Muscle of arm (tissue), 14 donors: ENCODE measurements at places on chromosomes 2 and 18. TPM values are rescaled to one million over a fixed set of nuclear protein-coding genes. Genes with fewer than 3 reads are reported as not detected.

Gene NEURL3
- polyA plus RNA-seq, result not detected

Gene TEKT4
- not detected for polyA plus RNA-seq

Gene EPHA4
- polyA plus RNA-seq, result 13.3 TPM

Gene PSMD14
- polyA plus RNA-seq, result 49.5 TPM

Gene NDC80
- 15.8 TPM for polyA plus RNA-seq

Gene RAX
- not detected for polyA plus RNA-seq

Gene FN1
- 741 TPM for polyA plus RNA-seq

Gene UBE2E3
- not detected for polyA plus RNA-seq

Gene CDH20
- polyA plus RNA-seq, result 1.7 TPM

Gene CXCR1
- polyA plus RNA-seq, result not detected

GRCh38 chr2:1910592-1911246, 166.4 kb upstream of the PXDN start:
- peak; percentile 37 for DNase-seq

- no peak for DNase-seq
These were observed 84.0 kb downstream of the ZBTB7C start for GRCh38 chr18:48325115-48325665.

GRCh38 chr18:46319783-46320182, 215.6 kb downstream of the HAUS1 start:
- DNase-seq, result no peak

DNA sequence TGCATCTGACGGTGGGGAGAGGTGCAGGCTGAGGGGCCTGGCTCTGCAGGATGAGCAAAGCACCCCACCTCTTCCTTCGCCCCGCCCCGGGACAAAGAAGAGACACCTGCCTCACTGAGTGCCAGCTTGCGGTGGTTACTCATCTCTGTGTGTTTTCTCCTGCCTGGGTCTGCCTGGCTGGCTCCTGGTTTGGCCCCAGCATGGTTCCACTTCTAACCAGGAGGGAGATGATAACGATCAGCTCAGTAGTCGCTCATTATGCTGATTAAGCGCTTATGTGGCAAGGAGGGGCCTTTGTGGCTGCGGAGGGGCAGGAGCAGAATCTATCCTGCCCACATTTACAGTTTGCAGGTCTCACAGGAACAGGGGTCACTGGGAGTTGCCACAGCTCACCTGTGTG, 68.7 kb upstream of the EDAR start:
- DNase-seq, result no peak

- no peak for DNase-seq
These were observed 4.0 kb downstream of the SNED1 start for GRCh38 chr2:241002275-241003046.

DNA sequence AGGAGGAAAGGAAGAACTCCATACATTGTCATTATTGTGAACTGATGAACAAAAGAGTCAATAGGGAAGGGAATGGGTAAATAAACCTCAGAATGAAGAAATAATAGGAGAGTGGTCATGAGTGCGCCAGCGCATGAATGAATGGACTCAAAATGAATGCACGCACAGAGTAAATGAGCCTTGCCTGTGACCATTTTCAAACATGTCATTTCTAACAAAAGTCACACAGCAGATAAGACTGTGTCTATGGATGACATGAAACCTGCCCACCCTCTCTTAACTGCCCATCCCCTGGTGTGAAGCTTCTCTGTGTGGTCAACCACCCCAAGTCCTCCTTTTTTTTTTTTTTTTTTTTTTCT, 121.1 kb upstream of the TEX51 start:
- DNase-seq, result no peak

DNA sequence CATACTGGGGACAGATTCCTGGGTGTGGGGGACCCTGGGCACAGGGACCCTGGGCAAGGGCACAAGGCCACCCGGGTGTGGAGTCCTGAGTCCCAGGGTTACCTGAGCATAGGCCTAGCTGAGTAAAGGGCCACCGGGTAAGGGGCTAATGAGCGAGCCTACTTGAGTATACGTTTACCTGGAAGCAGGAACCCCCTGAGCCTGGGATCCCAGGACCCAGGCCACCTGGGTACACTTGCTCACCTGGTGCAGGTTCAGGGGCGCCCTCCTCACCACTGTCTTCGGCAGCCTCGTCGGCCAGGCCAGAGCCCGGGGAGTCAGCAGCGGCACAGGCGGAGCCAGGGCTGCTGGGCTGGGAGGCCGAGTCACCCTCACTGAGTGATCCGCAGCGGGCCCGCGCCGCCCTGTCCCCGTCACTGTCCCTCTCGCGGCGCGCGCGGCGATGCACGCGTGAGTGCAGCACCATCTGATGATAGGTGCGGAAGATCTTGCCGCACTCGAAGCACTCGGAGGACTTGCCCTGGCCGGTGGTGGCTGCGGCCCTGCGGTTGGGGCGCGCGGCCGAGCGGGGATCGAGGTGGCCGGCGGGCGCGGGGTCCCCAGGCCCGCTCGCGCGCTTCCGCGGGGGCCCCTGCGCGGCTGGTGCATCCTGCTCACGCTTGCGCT, 53.9 kb downstream of the ZNF516 start:
- no peak for DNase-seq

DNA sequence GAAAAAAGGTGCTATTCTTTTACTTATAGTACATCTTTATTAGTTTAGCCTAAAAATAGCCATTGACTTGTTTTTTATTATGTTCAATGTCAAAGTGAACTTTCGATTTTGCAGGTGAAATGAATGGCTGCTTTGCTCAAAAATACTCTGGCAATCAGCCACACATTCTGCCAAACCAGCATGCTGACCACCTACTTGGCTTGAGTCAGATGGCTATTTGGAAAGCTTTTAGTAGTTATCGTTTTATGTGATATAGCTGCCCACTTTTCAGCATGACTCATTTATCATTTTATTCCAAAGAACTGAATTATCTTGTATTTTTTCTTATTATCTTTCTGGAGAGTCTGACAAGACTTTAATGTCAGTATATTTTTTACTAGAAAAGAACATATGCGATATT, 1615.8 kb upstream of the TMEFF2 start:
- DNase-seq, result no peak

DNA sequence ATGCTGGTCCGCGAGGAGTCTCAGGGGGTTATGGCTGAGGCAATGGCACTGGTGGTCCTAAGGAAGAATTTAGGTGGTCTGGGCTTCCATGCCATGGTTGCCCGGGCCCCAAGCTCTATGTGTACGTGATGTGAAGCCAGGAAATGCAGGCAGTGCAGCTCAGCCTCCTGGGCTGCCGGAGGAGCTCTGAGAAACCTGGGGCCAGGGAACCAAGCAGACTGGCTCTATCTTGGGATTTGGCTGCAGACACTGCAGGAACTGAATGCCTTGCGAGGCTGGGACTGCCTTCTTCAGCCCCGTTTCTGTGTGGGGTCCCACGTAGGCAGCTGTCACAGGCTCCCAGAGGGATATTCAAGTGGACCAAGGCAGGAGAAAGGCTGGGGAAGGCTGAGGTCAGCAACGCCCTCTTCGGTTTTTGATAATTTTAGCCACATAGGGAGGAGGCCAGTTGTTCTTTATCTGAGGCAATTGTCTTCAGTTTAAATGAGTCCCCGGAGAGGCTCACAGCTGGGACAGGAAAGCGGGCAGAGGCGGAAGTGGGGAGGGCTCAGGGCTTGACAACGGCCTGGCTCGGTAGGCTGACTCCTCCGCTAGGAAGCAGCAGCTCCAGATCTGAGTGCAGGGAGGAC, 77.7 kb downstream of the RHOB start:
- DNase-seq, result no peak

GRCh38 chr2:64753399-64753798, 99.7 kb upstream of the SERTAD2 start:
- no peak for DNase-seq

- no peak for DNase-seq
These were observed 128.5 kb downstream of the EPHA4 start for GRCh38 chr2:221443645-221444044.

GRCh38 chr2:167134381-167135072, 246.2 kb downstream of the XIRP2 start:
- DNase-seq, result no peak

GRCh38 chr18:76505614-76506013, 10.6 kb upstream of the ZNF516 start:
- DNase-seq, result no peak

DNA sequence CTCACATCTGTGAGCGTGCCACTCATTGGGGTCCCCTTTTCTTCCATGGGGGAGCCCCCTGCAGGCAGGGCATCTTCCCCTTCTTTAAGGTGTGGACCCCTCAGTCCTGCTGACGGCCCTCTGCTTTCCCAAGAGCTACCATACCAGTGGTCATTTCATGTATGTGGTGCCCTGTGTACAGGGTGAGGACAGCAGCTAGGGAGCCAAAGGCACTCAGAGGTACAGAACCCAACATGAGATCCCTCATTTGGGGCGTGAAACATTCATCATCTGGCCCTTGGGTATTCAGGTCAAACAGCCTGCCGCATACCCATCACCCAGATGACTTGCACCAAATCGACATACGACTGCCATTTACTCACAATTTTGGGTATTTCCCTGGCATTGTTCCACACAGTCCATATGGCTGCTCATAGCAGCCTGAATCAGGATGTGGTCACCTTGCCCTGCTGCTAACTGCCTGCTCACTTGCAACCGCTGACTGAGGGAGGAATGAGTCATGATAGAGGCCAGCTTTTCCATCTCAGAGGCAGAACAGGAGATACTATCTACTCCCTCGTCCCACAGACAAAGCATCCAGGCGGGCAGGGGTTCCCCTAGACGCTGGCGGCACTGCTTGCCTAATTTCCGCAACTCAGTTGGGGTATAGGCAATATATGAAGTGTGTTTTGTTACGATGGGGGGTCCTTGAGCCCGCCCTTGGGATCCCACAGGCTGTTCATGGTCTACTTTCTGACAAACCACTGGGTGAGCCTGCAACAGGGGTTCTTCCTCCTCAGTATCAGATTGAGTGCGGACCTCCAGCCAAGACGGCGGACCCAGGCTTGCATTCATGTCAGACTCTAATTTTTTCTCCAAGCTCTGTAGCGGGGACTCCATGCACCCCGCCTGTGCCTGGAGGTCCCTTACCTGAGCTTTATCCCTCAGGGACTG, 228.6 kb downstream of the SATB2 start:
- no peak for DNase-seq

DNA sequence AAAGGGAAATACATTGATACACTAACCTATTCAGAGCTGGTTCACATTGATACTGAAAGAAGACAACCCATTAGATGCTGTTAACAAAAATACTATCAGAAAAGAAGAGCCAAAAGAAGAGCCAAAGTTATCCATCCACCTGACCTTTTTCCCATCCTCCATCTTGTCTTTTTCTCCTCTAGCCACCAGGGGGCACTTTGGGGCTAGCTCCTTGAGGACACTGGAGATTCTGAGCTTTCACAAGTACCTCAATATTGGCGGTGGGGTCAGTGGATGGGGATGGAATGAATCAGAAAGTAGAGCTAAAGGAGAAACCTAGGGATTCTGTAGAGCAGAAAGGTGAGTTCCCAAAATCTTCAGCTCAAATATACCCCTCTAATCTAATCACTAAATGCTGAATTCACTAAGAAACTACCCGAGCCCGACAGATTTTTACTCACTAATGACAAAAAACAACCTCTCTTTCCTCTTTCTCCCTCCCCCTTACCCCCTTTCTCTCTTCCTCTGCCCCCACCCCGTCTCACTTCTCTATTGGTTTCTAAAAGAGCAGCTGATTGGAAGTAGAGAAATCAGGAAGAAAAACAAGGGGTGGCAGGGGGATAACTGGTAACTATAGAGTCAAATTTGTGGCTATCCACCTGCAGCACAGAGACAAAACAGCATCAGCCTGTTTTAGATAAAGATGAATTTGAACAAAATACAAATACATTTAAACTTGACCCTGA, 203.3 kb downstream of the TCF4 start:
- DNase-seq, result no peak

GRCh38 chr2:118940486-118941120, 1.4 kb upstream of the MARCO start:
- DNase-seq, result no peak

- no peak for DNase-seq
These were observed 7.7 kb downstream of the PSD4 start for GRCh38 chr2:113181258-113182051.

DNA sequence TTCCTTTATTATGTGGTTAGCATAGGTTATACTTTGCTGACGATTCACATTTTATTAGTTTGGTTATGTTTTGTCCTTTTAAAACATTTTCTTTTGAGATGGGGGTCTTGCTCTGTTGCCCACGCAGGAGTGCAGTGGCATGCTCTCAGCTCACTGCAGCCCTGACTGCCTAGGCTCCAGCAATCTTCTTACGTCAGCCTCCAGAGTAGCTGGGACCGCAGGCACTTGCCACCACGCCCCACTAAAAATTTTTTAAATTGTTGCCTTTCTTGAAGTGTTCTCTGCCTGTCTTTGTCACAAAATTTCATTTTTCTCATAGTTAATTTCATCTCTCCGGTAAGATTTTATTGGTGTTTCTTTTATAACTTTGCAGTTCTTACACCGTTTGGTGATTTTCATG, 18.9 kb downstream of the HRH4 start:
- no peak for DNase-seq

GRCh38 chr2:23127465-23127864, 257.5 kb upstream of the KLHL29 start:
- no peak for DNase-seq

GRCh38 chr2:51624995-51625394, 593.1 kb upstream of the NRXN1 start:
- DNase-seq, result no peak

GRCh38 chr2:98730053-98730706, 752 bp downstream of the MGAT4A start:
- DNase-seq, result no peak

DNA sequence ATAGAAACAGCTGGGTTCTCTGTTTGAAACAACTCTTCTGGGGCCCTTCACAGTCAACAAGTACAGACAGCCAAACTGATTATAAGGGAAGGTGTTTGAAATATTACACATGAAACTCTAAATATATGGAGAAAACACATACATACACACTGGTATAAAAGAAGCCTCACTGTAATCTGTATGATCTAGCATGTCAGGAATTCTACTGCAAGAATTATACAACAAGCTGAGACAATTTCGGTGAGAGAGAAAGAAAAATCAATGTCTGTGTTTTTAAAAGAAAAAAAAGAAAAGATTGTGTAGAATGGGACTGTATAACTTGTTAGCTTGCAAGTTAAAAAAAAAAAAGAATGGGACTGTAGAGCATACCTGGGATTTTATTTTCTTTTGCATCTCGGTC, 26.3 kb downstream of the IRS1 start:
- DNase-seq, result no peak

DNA sequence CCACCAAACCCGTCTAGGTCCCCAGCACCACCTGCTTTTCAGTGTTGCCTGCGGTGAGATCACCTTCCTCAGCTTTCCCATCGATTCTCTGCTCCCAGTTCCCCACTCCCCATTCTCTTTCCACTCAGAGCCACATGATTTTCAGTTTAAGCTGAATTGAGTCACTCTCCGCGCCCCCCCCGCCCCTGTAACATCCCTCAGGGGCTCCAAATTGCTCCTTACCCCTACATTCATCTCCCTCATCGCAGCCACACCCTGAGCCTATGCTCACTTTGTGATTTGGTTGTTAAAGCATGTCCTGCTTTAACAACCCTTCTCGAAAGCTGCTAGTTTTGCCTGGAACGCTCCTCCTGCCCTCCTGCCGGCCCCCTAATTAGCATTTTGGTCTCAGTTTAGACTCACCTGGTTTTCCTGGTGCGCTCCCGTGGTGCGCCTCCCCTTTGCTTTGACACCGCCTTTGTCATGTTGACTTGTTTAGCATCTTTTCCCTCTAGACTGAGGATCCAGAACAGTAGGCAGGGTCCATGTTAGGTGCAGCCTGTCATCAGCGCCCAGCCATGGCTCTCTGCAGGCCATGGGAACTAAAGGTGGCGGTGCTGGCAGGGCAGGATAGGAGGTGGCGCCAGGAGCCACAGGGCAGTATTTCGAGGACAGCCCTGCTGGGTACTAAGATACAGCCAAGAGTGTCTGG, 60.8 kb downstream of the ST3GAL5 start:
- DNase-seq, result no peak
